ENCODE measurements at places on chromosomes 2 and 18.

- DNase-seq, result no peak
Observed at GRCh38 chr2:8403876-8404275, 278.0 kb upstream of the ID2 start.

DNA sequence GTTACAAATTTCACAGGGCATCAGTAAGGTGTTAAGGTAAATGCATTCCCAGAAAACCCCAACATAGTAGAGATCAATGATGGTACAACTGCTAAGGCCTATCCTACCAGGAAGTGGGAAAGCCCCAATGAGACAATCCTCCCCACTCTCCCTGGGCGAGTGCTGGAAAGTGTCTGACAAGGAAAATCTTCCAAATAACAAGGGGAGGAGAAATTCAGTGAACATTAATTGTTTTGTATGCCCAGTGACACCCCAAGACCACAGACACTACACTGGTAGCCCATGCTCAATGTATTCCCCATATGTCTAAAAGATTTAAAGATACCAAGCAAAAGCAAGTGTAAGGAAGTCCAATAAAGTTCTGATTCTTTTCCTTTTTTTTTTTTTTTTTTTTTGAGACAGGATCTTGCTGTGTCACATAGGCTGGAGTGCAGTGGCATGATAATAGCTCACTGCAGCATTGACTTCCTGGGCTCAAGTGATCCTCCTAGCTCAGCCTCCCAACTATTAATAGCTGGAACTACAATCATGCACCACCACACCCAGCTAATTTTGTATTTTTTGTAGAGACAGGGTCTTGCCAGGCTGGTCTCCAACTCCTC lies 24.7 kb downstream of the B4GALT6 start:
- DNase-seq, result no peak

- DNase-seq, result no peak
Observed at GRCh38 chr2:195535911-195536522, 121.0 kb upstream of the SLC39A10 start.

GRCh38 chr2:45857867-45858520 lies 206.5 kb downstream of the PRKCE start:
- no peak for DNase-seq

DNA sequence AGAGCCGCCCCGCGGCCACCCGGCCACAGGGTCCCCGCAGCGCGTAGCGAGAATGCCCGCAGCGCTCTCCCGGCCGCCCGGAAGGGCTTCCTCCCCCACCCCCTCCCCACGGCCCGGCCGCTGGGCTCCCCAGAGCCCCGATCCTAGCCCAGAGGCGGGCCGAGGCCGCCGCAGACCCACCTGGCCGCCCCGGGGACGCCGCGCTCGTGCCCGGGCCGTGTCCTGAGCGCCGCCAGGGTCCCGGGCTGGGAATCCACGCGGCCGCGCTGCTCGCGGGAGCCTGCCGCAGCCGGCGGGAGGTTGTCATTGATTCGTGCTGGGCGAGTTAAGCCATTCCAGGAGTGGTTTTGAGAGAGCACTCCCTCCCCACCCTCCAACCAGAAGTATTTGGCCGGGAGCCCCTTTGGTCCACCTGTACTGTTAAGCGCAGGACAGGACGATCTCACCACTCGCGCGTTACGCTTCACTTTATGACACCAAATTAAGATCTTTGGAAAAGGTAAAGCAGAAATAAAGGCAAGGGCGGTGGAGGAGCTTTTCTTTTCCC lies 206.4 kb upstream of the SMAD2 start:
- DNase-seq, result no peak

DNA sequence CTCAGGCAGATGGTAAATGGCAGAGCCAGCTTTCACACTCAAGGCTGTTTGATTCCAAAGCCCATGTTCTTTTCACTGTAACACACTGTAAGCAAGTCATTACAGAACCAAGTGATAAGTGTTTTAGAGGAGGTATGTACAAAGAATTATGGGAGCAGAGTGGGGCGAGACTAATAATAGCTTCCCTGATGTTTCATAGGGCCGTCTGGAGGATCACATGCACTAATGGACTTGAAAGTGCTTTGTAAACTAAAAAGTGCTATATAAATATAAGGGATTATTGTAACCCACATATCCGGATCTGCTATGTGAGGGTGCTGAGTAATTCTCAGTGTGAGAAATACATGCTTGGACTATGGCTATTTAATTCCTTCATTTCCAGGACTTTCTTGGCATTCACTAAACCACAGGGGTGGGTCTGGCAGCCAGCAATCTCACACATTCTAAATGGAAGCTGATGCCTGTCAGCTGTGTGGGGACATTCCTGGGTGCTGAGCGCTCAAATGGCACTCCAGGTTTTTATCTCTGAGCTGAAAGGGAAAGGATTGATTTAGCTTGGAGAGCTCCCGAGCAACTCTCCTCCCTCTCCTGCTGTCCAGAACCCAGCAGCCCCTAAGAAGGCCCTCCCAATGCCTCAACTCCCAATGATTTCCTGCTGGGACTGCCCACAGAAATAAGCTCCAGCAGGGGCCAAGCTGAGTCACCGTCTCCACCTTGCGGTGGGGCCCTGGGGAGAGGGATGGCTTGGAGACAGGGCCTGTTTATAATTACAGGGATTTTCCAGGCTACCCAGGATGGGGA lies 222.8 kb downstream of the SOX11 start:
- no peak for DNase-seq

Data from right renal pelvis (tissue), 4 donors.